Breast epithelium (tissue), 4 donors: ENCODE measurements at places on chromosomes 12 and 14. TPM values are rescaled to one million over a fixed set of nuclear protein-coding genes. Genes with fewer than 3 reads are reported as not detected.

GRCh38 chr12:65450625-65451024 lies 172.1 kb downstream of the MSRB3 start:
- DNase-seq, result no peak

DNA sequence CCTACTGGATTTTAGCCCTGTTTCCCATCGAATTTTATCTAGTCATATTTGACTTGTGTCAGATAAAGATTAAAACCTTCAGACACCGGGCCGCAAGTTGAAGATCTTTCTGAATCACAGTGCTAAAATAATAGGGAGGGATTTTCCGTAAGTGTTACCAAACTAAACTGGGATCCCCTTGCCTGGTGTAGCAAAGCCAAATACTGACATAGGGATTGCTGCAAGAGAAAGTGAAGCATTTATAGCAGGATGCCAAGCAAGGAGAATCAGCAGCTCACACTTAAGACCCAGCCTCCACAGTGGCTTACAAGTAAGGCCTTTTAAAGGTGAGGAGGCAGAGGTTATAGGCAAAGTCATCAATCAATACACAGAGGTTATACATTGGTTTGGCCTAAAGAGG lies 147.4 kb downstream of the AKAP6 start:
- DNase-seq, result no peak

- DNase-seq, result no peak
Measured at GRCh38 chr12:95096378-95096777, 23.0 kb upstream of the NR2C1 start.

GRCh38 chr14:21987937-21988336 lies 314.3 kb upstream of the OR4E1 start:
- no peak for DNase-seq

DNA sequence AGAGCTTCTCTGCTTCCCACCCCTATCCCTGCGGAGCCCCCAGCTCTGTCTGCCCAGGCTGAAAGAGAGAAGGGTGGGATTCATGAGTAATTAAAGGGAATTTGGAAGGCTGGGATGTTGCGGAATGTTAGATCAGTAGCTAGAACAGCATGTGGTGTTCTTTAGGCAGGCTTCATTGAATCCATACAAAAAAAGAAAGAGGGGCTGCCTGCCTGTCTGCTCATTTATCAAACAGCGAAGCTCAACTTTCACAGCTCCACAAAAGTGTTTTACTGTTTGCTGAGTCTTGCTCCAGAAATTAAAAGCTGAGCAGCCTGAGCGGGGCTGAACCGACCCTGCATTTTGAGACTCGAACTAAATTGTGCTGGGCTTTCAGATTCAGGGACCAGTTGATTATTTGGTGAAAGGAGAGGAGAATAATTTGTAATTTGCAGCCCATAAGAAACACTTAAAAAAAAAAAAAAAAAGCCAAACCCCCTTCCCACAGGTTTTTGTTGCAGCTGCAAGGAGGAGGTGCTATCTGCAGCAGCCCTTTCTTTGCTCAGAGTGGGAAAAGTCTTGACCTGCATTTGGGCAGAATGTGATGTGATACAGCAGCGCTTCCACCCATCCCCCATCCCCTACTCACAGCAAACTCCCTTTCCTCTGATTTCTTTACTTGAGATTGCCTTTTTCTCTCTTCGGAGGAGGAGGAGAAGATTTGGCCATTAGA lies 89.7 kb downstream of the RFX4 start:
- no peak for DNase-seq

GRCh38 chr14:50954811-50955372 lies 10.6 kb upstream of the PYGL start:
- no peak for DNase-seq

GRCh38 chr14:60863249-60863648 lies 117.6 kb downstream of the TRMT5 start:
- DNase-seq, result no peak

- DNase-seq, result no peak
Measured at GRCh38 chr12:15688202-15688736, 100.9 kb downstream of the EPS8 start.

DNA sequence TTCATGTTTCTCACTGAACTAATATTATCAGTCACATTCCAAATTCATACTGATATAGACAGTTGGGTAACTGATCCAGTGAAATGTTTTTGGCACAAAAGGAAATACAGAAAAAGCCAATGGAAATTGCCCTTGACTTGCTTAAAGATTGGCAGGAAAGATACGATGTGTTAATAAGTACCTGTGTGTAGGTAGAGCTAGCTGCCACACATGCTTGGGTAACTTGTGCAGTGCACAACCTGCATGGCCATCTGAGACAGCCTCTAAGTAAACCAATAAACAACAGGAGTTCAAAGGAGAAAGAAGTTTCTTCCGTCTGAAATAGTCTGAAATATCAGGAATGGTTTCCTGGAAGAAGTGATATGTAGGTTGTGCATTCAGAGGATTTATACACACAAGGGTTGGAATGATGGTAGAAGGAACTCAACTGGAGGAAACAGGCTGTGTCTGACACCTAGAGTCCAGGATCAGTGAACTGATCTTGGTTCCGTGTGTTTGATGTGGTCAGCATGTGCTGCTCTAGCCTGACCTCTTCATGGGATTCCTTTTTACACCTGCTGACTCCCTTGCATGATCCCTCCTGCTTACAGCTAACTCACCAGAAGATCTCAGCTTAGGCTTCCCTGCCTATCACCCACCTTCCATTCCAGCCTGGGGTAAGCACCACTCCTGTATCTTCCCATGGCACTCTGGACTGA lies 81.4 kb upstream of the KRR1 start:
- no peak for DNase-seq

HOXC10 gene
- 10.9 TPM for total RNA-seq

GLT8D2 gene
- total RNA-seq, result 8.6 TPM

KRT83 gene
- not detected for total RNA-seq

LTB4R2 gene
- 11.1 TPM for total RNA-seq

PROX2 gene
- total RNA-seq, result not detected

ERC1 gene
- total RNA-seq, result 52.8 TPM
